ENCODE measurements at places on chromosomes 11 and 22.

DNA sequence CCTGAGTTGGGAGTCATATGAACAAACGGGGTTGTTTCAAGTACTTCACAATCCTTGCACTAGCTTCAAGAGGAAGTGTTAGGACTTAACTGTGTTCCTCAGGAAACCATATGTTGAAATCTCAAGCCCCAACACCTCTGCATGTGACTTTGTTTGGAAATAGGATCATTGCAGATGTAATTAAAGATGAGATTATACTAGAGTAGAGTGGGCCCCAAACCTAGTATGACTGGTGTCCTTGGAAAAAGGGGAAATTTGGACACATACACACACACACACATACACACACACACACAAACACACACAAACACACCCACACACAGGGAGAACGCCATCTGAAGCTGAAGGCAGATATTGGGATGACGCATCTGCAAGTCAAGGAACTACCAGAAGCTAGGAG is 6.4 kb upstream of the CEP295 start:
- DNase-seq = no peak

- DNase-seq = no peak
These were observed 24.0 kb downstream of the IGLL1 start for GRCh38 chr22:23556026-23556620.

DNA sequence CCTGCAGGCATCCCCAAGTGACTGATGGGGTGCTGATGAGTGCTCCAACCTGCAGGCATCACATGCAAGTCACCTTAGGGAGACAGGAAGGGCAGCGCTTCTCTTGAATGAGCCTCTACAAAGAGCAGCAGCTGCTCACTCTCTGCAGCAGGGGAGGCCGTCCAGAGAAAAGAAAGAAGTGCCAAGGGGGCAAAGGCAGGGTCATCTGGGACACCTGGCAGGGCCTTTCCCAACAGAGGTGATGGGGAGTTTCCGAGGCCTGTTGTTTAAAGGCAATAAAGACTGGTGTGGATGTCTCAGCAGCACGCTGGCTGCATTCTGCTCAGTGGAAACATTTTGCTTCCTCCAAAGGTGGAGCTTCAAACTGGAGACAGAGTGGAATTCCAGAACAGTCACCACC is 113.7 kb downstream of the ETS1 start:
- DNase-seq = no peak

DNA sequence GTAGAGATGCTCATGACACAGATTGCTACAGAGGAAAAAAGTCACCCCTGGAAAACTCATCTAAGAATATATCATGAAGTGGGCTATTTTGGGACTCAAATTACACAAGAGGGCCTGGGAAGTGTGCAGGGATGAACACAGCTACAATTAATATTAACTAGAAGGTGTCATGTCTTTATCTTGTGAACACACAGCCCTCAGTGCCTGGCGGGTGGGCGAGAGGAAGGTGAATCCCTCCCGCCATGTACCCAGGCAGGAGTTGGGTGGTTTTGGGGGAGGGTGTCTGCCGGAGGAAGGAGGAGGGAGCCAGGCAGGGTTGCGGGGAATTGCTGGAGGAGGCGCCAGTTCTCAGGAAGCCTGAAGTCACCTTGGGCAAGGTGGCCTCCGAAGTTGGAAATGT is 5.1 kb upstream of the FAM83F start:
- no peak for DNase-seq

DNA sequence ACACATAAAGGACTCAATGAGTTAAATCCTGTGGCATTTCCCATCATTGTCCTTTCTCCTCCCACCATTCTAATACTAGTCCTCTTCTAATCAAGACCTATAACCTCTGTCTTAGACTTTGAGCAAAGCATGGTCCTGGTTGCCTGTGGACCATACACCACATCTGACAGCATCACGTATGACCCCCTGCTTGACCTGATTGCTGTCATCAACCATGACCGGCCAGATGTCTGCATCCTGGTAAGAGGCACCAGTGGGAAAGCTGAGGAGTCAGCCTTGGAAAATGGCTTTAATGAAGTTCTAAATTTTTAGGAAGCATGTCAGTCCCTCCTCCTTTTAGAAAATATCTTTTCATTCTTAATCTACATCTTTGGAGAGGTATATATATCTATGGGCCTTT is 25.8 kb downstream of the POLA2 start:
- no peak for DNase-seq

DNA sequence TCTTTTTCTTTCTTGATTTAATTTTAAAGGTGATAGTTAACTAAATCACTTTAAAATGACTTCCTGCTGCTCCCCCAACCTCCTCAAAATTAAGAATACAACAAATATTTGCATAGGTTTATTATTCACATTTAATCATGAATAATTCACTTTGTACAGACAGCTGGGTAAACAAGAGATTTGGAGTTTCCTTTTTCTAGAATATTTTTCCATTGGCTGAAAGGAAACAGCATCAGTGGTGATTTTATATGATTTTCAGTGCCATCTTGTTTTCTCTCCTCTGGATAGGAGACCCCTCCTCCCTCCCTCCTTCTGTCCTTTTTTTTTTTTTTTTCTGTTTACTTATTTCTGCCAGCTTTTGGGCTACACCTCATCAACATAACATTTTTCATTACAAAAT is 60.5 kb downstream of the LIF start:
- no peak for DNase-seq

- no peak for DNase-seq
These were observed 467 bp downstream of the EPS8L2 start for GRCh38 chr11:706439-706956.

DNA sequence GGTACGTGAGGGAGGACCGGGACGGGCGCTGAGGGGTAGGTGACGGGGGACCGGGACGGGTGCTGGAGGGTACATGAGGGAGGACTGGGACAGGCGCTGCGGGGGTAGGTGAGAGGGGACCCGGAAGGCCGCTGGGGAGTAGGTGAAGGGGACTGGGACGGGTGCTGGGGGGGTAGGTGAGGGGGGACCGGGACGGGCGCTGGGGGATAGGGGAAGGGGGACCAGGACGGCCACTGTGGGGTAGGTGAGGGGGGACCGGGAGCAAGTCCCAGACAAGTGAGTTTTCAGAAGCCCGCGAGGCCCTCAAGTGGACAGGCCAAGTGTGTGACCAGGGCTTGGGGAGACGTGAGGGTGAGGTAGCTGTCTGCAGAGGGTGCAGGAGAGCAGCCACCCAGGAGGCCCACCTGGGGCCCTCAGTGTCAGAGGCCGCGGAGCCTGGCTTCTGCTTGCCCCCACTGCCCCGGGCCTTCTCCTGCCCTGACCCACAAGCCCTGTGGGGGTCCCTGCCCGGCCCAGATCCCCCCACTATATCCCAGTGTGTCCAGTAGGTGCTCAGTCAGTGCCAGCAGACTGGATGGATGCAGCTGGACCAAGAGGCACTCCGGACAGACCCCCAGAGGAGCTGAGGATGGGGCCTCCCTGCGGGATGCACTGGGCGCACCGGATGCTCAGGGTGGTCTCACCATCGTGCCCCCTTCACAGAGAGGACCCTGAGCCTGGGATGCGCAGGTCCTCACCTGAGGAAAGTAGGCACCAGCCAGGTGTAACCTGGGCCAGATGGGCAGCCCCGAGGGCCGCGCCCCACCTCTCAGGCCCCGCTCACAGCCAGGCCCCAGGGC is 44.2 kb upstream of the TH start:
- no peak for DNase-seq

DNA sequence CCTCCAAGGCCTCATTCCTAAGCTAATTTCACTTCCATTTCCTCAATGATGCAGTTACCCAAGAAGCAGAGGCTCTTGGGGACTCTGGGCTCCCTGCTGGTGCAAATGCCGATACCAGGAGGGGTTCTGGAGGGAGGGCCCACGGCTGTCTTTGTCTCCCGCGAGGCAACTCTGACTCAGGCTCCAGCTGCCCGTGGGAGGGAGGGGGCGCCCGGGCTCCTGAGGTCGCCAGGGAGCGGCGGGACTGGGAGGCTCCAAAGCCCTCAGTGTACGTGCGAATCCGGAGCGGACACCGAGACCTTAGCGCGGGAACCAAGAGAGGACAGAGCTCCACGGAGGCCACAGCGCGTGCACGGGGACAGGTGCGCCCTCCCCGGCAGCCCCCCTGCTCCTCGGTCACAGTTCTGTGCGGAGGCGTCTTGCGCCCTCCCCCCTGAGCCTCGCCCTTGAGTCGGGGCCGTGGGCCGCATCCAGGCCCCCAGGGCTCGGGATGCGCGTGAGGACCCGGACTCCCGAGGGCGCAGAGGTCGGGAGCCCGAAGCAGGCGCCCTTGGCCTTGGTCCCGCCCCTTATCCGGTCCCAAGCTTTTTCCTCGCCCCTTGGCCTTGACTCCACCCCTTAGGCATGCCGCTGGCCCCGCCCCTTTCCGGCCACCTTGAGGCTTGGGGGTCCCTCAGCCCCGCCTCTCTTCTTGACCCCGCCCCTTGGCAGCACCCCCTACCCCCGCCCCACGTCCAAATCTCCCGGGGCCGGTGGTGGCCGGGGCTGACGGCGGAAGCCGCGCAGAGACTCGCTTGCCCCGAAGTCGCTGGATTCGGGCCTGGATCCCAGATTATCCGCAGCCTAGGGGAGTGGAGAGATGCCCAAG is 4.7 kb upstream of the SHISA8 start:
- no peak for DNase-seq

GRCh38 chr11:63919267-63920125 is 2.5 kb upstream of the RCOR2 start:
- no peak for DNase-seq

DNA sequence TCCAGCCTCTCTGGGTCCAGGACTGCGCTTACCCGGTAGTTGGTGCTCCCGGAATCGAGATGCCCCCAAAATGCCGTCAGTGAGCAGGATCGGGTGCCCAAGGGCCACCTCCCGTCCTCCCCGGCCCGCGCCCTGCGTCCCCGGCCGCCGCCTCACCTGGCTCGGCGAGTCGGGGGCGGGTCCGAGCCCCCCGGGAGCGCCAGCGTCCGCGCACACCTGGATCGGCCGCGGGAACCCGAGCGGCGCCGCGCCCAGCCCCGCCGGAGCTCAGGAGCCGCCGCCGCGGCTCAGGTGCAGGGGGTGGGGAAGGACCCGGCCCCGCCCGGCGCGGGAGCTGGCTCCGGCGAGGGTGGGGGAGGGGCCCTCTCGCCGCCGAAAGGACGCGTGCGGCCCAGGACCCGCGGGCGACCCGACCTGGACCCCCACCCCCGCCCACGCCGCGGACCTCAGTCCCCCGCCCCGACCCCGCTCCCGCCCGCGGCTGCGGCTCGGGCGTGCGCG is at the start of gene SHANK2:
TSS of gene SHANK2 (minus strand) at position 309 of the 501 bp plus-strand sequence. CDS start 105,251 bp downstream, outside the sequence.
- no peak for DNase-seq

DNA sequence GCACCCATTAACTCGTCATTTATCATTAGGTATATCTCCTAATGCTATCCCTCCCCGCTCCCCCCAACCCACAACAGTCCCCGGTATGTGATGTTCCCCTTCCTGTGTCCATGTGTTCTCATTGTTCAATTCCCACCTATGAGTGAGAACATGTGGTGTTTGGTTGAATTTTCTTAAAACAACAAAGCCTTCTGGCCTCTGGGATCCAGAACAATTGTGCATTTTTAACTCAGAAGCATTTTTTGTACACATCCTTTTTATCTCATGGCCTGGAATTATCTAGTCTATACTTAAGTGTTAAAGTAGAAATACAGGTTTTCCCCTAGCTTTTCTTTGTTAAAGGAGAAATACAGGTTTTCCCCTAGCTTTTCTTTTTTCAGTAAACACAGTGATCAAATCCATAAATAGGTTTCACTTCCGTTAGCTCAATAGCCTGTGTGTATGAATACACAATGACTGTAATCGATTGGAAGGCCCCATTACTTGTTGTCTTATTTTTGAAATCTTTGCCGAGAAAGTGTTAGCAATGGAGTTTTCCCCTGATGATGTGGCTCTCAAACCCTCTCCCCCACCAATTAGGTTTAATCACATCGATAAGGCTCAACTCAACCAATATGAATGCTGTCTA is 125.6 kb upstream of the PITPNB start:
- DNase-seq = no peak

- DNase-seq = peak; percentile 41
These were observed 599 bp downstream of the NPTXR start for GRCh38 chr22:38843201-38843656.

DNA sequence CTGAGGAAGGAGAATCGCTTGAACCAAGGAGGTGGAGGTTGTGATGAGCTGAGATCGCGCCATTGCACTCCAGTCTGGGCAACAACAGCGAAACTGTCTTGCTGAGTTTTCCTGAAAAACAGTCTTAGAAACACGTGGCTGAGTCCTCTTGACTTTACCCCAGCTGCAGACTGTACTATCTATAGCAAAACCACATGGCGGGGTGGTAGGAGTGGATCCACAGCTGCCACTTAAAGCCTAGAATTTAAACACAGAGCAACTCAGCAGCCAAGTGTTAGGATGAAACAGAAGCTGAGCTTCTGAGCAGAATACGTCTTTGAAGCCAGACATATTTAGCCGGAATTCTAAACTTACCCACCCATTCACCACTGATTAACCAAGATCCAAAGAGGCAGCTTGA is 14.1 kb downstream of the PATZ1 start:
- no peak for DNase-seq

GRCh38 chr11:35066783-35067423 is 72.1 kb upstream of the CD44 start:
- no peak for DNase-seq

DNA sequence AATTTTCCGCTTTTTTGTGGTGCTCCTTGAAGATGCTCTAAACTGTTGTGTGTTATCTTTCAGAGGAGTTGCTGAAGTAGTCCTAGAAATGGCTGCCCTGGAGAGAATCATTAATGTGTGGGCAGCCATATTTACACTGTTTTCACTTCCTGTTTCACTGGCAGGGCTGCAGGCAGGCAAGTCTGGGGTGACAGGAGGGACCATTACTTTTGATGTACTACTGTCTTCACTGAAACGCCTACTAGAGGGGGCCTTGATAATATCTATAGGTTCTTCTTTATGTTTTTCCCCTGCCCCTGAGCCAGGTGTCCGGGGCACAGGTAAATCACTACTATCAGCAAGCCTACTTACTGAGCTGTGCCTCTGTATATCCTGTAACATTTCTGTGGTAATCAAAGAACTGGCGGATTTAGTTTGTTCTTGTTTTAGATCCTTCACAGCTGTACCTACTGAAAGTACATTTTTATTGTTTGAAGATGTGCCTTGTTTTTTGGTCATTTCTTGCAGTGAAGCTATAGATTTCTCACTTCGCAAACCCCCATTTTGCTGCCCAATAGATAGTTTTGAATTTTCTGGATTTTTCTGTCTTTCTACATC is 39.7 kb downstream of the ACAT1 start:
- no peak for DNase-seq

DNA sequence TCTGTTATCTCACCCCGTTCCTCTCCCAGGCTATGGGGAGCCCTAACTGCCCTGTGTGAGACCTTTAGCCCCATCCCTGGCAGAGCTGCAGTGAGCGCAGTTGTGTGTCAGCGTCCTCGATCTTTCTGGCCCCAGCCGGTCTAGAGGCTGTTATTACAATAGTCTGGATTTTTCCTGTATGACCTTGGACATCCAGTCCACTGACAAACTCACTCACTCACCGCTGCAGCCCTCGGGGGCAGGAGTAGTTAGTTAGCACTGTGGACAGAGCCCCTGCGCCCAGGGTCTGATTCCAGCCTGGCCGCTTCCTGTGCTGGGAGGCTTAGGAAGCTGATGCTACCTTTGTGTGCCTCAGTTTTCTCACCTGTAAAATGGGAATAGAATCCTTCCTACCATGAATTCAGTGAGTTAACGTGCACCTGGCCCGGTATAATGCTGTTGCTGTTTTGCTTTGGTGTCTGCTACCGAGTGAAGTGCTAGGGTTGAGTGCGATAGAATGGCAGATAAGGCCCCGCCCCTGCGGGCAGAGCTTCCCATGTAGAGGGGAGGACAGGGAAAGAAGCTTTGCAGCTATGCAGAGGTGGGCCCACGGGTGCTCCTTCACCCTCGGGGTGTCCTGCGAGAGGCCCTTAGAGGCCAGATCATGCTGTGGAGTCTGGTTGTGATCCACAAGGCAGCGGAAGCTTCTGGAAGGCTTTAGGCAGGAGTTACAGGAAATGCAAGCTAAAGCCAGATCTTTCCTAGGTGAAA is 3.0 kb downstream of the LRP5 start:
- DNase-seq = no peak

Measured in stimulated activated CD4-positive, alpha-beta T cell treated with anti-CD3 and anti-CD28 coated beads, TNF-alpha, amount 100 ng/mL, for 1 hour (primary cell).